Caco-2 (cell line): ENCODE measurements at places on chromosomes 1 and 21.
A peak's percentile ranks its signal among the peaks of the same experiment; 100 is the strongest.

DNA sequence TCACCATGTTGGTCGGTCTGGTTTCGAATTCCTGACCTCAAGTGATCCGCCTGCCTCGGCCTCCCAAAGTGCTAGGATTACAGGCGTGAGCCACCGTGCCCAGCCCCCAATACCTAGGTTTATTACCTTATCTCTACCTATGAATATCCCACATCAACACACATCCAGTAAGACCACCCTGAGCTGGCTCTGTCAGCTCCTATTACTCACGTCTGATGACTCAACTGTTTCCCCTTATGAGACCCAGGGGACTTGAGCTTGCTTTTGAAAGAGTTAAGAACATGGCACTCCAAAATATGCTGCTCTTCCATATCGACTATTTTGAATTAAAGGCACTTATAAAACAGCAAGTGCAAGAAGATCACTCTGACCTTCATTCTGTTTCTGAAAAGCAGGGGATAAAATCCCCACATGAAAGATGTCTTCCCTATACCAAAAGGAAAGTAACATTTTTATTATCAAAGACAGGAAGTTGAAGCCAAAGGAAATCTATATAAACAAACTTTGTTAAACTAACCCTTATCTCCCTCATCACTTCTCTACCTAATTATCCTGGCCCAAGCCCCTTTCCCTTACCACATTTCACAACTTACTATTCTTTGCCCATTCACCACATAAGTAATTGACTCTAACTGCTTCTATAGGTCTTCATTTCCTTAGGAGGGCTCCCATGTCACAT, 41.3 kb upstream of the OSBPL9 start:
- DNase-seq, result no peak

GRCh38 chr1:39788758-39789570, at the start of gene BMP8B:
Gene BMP8B, minus strand, starts transcription at chr1:39788865. Its CDS starts 380 bp downstream, at chr1:39788485.
- peak; percentile 68 for DNase-seq

- DNase-seq, result no peak
Observed at GRCh38 chr1:197218857-197219256, 49.2 kb upstream of the CRB1 start.

GRCh38 chr1:58850636-58851035, 66.8 kb upstream of the JUN start:
- no peak for DNase-seq

GRCh38 chr1:45493116-45493697, 2.2 kb upstream of the TESK2 start:
- DNase-seq, result peak; percentile 62
